Germinal center (tissue), 1 donor: ENCODE measurements at places on chromosomes 16 and 17.

GRCh38 chr16:24609740-24610415 is 70.5 kb downstream of the RBBP6 start:
- DNase-seq, result no peak

- DNase-seq, result no peak
Measured at GRCh38 chr17:15351925-15352324, 10.5 kb upstream of the TEKT3 start.

DNA sequence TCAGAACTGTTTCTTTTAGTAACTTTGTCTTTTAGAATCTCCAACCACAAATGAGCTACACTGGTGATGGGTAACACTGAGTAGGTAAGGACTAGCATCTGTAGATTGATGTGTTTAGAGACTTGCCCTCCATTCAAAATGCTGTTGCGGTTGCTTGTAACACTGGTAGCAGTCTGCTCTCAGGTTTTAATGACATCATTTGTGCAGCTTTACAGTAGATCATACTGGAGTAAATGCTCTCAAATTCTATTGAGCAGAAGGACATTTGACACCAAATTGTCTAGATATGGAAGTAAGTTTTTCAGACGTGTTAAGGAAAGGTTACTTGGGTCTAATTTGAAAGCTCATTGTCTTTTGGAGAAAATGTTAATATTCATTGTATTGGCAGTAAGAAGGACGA is 98.8 kb downstream of the NLK start:
- DNase-seq, result no peak

DNA sequence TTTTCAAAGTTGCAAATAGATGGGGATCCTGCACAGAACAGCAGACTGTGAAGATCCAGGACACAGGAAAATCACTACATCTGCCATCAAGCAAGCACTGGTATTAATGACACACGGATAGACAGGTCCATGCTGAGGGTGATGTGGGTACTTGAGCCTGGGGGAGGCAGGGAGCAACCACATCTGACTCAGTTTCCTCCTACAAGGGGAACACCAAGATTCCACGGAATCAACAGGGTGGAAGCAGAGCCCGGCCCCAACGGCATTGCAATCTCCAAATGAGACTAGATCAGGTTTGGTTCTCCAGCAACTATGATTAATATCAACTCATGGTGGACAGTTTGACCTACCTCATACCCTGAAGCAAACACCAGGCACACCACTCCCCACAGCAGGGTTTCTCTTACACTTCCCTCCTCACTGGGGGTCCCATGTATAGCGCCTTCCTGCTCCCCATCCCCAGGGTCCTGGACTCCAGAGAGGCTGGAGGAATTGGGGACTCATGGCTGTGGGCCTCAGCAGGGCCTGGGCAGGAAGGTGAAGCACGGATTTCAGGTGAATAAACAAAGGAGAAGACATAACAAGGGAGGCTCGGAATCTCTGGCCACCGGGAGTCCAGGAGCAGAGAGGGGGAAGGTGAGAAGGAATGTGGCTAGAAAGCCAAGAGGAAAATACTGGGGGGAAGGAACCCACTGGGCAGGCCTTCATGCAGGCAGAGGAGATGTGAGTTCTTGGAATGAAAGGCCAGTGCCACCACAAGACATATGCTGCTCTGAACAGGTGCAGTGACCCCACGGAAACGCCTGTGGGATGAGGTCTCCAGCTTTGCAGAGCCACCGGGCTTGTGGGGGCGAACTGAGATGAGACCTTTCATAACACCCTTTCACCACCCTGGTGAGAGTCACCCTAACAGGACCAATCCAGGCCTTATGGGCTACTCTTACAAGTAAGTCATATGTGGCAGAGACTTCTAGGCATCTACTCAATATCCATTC is 29.5 kb upstream of the PIK3R6 start:
- no peak for DNase-seq

GRCh38 chr17:9693755-9694154 is 48.4 kb downstream of the USP43 start:
- DNase-seq, result no peak

DNA sequence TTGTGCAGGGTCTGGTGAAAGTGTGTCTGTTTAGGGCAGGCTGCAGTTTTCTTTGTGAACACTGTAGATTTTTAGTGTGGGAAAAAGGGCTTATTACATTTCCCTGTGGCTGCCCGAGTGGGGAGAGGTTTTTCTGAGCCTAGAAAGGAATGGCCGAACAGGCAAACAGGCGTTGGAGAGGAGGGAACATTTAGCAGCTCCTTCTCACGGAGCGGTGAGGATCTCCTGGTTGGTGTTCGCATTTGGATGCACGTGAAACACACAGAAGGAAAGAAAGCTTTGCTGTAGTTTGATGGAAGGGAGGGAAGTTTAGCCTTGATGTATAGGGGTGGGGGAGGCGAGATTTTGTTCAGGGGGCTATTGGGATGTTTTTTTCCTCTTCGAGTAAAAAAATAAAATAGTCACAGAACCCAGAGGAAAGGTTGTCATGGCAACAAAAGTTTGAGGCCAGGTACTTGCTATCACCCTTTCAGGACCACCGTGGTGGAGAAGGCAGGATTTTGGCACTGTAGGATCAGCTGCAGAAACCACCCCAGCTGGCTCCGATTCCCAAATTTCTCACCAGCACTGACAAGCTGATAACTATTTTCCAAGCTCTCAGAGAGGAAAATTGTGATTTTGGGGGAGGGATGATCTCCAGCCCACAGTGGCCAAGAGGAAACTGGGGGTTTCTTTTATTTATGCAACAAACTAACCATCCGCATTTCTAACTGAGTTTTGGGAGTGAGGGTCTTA is 3.5 kb downstream of the GSG1L start:
- no peak for DNase-seq

- no peak for DNase-seq
Measured at GRCh38 chr16:67311607-67312488, 14.7 kb downstream of the KCTD19 start.
